ENCODE measurements at places on chromosomes 13 and 19.

DNA sequence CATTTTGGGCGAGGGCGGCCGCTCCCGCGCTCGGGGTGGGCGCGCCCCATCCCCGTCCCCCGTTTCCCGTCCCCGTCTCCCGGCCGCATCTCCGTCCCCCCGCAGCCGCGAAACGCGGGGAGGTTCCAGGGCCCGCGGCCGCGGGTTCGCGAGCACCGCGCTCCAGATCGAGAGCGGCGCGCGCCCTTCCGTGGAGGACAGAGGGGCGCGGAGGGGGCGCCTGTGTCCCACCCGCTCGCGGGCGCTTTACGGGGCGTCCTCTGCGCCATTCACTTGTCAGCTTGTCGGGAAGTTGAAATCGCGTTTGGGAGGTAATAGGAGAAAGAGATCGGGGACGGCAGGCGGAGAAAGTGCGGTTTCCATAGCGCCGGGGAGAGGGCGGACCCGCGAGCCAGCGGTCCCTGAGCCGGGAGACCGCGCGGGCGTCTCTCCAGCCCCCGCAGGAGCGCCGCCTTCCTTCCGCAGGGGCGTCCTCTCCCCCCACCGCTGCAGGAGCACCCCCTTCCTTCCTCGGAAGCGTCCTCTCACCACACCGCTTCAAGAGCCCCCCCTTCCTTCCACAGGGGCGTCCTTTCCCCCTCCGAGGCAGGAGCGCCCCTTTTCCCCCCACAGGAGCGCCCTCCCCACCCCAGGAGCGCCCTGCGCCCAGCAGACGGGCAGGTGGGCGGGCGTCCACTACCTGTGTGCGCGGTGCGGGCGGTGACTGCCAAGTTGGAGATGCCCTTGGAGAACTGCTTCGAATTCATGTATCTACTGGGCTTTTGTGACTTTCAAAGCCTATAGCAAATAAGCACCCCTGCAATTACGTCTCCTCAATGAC, 962 bp upstream of the IRS2 start:
- no peak for DNase-seq

DNA sequence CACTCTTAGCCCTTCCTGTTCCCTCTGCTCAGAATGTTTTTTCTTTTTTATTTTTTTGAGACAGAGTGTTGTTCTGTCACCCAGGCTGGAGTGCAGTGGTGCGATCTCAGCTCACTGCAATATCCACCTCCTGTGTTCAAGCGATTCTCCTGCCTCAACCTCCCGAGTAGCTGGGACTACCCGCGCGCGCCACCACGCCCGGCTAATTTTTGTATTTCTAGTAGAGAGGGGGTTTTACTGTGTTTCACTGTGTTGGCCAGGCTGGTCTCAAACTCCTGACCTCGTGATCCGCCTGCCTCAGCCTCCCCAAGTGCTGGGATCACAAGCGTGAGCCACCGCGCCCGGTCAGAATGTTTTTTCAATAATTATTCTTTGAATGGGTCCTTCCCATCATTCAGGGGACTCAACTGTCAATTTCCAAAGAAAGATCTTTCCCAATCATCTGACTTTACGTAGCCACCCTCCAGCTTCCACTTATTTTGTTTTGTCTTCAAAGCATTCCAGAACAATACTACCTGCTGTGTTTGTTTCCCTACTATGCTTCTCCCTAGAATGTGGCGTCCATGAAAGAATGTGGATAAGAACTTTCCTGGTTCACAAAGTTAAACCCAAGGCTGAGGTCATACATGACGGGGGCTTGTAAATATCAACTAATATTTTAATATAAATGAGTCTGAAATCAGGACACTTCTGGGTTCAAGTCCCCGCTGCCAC, 1.2 kb downstream of the NDUFA7 start:
- no peak for DNase-seq

DNA sequence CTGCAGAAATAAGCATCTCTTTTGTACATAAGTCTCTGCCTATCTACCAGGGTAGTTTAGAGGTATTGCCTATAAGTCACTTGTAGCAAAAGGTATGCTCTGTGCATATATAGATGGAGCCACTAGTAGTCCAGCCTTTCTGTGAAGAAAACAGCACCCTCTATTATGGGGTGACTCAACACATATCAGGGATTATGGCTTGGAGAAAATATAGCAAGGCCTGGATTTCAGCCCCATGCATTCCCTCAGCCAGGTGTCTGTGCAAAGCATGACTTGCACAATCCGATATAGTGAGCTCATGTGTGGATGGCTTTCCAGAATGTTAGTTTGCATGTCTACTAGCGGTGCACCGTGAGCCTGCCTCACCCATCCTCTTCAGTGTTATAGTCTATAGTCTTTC, 13.4 kb upstream of the NALCN start:
- DNase-seq = no peak

DNA sequence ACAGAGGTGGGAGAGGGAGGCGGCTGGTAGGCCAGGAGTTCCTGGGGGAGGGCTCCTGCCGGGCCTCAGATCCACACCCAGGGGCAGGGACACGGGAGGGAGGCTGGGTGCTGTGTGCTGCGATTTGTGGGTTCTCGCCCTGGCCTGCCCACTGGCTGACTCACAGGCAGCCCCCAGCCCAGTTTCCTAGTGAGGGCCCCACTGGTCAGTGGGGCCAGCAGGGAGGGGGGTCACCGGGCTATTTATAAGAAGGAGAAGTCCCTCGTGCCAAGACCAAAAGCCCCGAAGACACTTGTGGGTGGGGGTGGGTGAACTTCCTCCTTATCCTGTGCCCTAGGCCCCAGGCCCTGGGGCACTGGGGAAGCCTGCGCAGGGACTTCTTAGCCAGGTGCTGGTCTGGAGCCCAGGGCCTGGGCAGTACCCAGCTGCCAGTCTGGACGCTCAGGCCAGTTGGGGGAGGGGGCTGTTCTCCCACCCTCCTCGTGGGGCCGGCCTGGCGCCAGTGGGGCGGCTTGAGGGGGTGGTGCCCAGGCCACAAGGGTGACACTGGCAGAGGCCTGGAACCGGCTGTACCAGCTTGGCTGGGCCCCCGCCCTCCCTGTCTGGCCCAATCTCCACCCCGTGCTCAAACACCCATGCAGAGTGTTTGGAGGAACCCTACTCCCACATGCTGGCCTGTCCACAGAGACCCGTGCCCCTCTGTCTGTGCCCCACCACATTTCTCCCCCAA, 5.0 kb upstream of the JUNB start:
- no peak for DNase-seq

GRCh38 chr13:27080018-27080948, 91.3 kb downstream of the USP12 start:
- DNase-seq = no peak

Data from glomerular endothelial cell (primary cell).